ENCODE measurements at places on chromosomes 16 and 17.

GRCh38 chr17:57735707-57736106 lies 9.4 kb downstream of the CCDC182 start:
- no peak for DNase-seq

- peak; percentile 67 for DNase-seq
Observed at GRCh38 chr17:70521821-70522256, 352.5 kb downstream of the KCNJ2 start.

DNA sequence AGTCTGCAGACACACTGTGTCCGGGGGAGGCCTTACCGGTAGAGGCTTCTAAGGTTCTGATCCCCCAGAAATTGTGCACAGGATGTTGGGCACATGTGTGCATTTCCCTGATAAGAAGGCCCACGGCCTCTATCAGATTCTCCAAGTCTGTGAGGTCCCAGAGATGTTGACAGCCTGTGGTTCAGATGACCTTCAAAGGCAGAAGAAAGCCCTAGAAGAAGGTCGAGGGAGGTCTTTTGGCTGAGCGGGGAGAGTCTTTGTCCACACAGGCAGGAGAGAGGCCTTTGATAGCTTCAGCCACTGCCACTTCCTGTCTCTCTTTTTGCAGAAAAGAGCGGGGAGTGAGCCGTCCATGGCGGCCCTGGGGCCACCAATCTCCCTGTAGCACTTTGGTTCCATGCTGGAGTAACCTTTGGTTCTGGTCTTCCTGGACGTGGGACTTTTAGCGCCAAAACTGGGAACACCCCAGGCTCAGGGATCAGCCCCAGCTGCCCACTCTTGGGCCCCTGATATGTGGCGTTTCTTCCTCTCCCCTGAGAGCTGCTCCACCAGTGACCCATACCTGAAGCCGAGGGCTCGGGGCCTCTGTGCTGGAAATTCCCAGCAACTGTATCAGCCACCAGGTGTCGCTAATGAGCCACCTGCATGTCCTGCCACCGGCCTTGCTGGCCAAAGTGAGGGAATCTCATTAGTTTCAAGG lies 28.1 kb upstream of the LGALS9 start:
- peak; percentile 50 for DNase-seq

DNA sequence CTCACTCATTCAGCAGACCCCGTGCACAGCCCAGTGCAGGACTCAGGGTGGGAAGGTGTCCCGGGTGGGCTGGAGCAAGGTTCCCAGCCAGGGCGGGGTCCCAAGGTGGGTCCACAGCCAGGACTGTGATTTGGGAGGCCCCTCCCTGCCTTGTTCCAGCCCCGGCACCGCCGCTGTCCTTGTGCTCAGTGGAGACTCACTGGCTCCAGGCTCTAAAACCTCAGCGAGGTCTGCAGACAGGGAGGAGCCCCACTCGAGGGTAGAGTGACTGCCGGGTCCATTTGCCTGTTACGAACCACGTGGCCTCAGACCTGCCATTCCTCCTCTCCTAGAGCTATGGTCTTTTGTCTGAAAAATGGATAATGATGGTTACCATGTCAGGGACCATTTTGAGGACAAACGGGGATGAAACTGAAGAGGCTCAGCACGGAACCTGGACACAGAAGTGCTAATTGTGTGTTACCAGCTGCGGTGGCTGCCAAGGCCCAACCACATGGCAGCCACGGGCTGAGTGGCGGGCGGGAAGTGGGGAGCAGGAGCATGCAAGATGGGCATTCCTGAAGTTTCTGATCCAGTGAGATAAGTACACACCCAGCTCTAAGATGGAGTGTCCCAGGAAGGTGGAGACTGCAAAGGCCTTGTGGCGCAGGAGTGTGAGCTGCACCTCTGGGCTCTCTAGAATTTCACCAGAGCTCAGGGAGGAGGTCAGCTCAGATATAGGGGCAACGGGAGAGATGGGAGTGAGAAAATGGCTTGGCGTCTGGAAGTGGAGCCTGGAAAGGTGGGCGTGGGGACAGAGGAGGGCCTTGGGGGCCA lies 317.6 kb downstream of the SEC14L1 start:
- no peak for DNase-seq

- DNase-seq: no peak
Observed at GRCh38 chr16:27549464-27549745, 308 bp downstream of the GTF3C1 start.

- DNase-seq: no peak
Observed at GRCh38 chr16:72957303-72958277, 90.3 kb downstream of the ZFHX3 start.

DNA sequence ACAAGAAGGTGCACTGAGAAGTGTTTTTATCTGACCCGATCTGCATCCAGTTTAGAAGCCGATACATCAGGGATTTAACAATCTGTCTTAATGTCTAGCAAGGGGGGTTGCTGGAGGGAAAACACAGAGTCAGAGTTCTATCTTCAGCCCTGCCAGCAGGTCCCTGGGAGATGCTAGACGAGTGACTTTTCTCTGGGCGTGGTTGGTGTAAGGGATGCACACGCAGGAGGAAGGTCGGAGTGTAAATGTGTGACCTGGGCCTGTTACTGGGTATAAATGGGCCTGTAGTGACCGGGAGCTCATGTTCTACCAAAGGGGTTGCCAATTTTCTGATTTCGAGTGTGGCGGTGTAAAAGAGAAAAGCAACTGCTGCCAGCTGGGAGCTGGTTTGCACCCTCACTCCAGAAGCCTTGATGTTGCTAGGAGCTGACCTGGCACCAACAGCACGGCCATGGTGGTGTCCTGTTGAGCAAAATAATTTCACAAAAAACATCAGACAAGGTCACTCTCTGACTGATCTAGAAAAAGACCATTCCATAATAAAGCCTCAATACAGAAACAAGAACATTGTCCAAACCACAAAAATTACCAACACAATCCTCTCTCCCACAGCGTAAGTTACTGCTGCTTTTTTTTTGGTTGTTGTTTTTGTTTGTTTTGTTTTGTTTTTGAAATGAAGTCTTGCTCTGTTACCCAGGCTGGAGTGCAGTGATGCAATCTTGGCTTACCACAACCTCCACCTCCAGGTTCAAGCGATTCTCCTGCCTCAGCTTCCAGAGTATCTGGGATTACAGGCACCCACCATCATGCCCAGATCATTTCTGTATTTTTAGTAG lies 1.3 kb upstream of the KCTD13 start:
- peak; percentile 40 for DNase-seq

DNA sequence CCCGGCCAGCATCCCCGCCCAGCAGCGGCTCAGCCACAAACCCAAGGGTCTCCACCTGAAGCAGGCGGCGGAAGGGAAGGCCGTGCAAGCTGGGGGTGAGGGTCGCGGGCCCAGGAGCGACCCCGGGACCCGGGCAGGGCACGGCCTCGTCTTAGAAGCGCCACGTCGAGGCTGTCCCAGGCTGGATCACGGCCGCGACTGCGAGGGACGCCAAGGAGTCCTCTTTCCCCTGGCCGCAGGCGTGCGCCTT lies 538 bp upstream of the CCNF start:
- no peak for DNase-seq

DNA sequence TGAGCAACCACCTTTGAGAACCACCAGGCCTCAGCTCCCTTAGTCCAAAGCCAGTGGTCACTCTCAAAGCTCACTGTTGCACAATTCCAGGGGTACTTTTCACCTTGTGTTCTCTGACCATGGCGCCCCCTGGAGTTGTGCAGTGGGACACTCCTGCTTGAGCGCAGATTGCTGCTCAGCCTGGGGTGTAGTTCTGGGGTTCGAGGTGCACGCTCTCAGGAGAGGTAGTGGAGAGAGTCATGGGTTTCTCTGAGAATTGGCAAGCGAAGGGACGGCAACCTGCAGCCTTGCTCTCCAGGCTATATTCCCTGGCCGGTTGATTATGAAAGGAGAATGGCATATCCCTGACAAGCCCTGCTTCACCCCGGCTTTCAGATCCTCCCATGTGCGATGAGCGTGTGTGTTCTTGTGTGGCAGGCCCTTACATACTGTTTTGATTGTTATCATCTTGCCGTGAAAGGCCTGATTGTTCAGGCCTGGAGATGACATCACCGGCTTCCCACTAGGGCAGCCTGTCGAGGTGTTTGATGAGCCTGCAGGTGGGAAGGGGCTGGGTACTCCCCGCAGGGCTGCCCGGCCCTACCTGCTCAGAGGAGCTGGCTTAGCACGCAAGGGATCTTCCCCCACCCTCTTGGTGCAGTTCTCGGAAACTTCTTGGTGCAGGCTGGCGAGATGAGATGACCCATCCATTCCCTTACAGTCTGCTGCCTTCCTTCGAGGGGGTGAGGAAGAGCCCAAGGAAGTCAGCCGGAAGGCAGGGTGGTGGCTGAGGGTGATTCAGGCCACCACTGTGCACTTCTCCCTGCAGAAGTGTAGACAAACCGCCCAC lies 431.2 kb downstream of the SLC39A11 start:
- peak; percentile 14 for DNase-seq
